Ascending aorta (tissue), 2 donors: ENCODE measurements at places on chromosomes 2 and 18. TPM values are rescaled to one million over a fixed set of nuclear protein-coding genes. Genes with fewer than 3 reads are reported as not detected.
A peak's percentile ranks its signal among the peaks of the same experiment; 100 is the strongest.

DNA sequence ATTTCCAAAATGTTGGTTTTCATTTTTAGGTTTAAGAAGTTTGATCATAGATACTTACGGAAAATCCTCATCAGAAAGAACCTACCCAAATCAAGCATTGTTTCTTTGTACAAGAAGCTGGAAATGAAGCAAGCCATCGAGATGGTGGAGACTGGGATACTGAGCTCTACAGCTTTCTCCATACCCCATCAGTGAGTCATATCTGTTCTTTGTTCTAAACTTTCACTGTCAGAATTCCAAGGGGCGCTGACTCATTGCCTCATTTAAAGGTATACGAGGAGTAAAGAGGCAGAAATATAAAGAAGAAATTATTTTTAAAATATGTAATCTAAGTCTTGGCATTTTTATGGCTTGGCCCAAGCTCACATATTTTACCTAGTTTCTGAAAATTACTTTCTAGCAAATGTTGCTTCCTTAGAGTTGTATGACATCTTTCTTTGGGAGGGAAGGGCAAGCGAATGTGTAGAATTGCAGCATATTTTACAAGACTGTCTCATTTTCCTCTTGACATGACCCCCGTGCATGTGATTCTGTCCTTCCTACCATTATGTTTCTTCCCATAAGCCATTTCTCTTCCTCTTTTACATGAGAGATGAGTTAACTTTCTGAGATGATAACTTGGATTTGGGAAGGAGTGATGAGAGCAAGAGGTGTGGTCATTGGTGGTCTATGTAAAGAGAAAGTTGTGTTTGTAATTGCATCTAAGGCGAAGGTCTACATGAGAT, 41.2 kb downstream of the SLC9A4 start:
- no peak for DNase-seq

- no peak for DNase-seq
These were observed 61.4 kb upstream of the SLC14A2 start for GRCh38 chr18:45553723-45554388.

DNA sequence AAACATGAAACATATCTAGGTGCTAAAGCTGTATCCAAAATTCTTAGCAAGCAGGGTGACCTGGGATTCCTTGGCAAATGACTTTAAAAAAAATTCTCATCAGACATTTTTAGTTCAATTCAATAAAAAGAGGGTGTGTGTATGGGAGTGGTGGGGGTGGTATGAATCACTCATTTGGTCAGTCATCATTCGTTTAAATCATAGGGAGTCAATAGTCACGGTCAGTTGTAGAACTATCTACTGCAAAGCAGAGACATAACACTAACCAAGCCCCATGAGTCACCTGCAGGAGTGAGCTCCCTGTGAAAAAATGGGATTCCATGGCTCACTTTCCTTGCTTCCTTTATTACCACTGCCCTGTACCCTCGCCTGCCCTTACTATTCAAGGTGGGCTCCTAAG, 380.6 kb upstream of the TCF4 start:
- no peak for DNase-seq

- no peak for DNase-seq
These were observed 21.7 kb upstream of the ZBTB14 start for GRCh38 chr18:5317186-5317585.

DNA sequence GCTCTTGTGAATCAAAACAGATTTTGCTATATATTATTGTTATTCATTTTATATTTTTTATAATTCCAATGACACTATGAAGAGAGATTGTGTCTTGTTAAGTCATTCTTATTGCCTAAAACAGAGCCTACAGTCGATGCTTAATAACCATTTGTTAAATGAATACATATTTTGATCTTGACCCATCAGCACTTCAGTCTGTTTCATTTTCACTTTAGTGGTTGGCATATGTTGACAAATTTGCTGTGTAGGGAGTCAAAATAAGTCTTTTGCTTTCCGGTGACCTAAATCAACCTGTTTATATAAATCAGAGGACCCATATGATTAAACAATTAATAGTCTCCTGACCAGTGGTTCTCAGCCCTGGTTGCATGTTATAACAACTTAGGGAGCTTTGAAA, 97.1 kb downstream of the TXNL1 start:
- DNase-seq = no peak

- DNase-seq = no peak
These were observed 163.6 kb downstream of the PRKCE start for GRCh38 chr2:45814951-45815621.

DNA sequence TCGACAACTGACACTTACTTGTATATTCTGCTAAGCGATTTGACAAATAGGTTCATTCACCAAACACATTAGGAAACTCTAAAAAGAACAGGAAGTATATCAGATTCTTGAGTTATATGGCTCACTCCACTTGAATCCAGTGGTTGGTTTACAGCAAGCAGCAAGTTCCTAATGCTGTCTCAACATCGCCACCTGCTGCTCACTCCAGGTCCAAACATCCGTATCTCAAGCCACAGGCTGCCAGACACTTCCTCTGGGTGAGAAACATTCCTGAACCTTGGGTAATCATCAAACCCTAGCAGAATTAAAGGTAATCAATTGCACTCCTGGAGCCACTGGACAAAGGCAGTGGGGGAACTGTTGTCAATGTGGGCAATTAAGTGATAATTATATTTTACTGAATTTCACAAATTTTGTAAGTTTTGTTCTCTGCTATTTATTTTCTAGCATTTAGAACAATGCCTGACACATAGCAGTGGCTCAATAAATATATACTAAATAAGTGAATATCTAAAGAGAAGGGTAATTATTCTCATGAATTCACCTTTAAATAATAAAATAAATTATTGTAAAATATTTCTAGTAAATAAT, 107.1 kb upstream of the TTN start:
- DNase-seq = peak; percentile 22

The STPG4 gene
- total RNA-seq = not detected
